Cortex of kidney (tissue), 1 donor: ENCODE measurements at places on chromosomes 11 and 22.

DNA sequence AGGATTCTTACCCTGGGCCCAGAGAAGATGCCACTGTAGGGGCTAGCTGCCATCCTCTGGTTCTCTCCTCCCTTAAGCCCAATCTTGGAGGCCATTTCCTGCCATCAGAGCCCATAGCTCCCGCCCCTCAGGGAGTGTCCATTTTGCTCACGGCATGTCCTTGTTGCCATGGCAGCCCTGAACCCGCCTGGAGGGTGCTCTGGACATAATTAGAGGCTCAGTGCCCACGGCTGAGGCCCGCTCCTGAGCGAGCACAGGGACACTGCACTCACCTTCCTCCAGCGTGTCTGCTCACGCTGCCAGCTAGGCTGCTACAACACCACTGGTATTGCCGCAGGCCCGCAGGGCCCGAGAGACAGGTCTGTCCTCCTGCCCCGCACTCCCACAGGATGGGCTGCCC lies 11.1 kb upstream of the SUSD2 start:
- no peak for DNase-seq

- DNase-seq = no peak
Measured at GRCh38 chr11:93392867-93393266, 62.3 kb downstream of the DEUP1 start.

GRCh38 chr22:34851918-34852662 lies 213.9 kb upstream of the ISX start:
- DNase-seq = no peak

DNA sequence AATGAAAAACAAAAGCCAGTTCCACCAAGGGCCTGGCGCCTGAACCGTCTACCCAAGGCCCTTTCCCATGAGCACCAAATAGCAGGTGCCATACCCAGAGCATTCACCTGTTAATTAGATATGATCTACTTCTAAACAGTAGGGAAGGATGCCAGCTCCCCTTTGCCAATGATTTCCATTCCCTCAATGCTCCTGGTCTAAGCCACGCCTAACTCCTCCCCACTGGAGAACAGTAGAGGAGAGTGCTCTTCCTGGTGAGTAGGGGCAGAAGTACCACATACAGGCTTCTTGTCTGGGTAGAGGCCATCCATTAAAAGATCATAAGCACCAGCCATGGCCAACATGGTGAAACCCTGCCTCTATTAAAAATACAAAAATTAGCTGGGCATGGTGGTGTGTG lies 40.7 kb downstream of the PACSIN2 start:
- DNase-seq = no peak

DNA sequence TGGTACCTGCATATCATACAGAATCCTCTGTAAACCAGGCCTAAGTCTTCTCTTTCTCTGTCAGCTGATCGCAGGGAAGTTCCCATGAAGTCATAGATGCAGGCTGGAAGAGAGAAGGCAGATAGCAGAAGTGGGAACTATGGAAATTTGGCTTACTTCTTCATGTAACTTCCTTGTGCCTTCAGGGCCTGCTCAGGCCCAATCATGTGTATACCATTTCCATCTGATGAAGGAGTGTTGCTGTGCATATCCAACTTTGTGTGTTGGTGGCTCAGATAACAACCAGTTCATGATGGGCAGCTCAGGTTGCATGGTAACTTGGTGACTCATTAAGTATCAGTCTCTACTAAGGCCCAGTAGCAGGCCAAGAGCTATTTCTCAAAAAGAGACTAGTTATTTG lies 53.1 kb upstream of the CEP295 start:
- no peak for DNase-seq

- DNase-seq = no peak
Measured at GRCh38 chr11:48017105-48017830, 36.9 kb downstream of the PTPRJ start.

DNA sequence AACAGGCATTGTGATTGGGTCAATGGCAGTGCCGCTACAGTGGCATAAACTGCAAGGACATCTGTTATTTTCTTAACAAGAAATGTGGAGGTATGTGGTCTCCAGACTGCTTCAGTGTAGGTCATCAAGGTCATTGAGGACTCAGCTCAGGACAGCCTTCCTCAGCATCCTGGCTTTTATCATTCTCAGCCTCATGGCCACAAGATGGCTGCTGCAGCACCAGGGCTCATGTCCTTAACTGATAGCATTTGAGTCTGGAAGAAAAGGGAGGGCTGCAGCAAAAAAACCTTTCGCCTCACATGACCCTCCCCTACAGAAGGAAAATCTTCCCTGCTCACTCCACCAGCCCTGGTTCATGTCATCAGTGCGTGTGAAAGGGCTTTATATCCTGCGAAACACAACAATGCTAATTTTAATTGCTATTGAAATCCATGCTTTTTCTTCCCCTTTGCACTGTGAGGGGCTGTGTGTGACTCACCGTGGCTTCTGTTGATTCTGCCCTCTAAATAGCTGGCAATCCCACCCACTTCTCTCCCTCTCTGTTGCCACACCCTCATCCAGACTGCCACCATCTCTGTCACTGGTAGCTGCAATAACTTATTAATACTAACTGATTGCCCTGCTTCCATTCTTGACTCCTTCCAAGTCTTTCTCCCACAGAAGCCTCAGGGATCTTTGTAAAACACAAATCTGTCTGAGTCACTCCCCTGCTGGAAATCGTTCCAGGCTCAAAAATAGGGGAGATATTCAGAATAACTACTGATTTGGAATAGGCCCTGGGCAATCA lies 43.8 kb downstream of the CHRDL2 start:
- no peak for DNase-seq

- no peak for DNase-seq
Measured at GRCh38 chr22:30270832-30271231, 4.2 kb upstream of the OSM start.

GRCh38 chr22:41286639-41287091 lies 678 bp upstream of the RANGAP1 start:
- DNase-seq = no peak

GRCh38 chr11:44047931-44048431 lies at the start of gene ACCSL:
TSS of gene ACCSL (plus strand) at chr11:44047981. CDS start at chr11:44048037, 56 bp downstream.
- no peak for DNase-seq

DNA sequence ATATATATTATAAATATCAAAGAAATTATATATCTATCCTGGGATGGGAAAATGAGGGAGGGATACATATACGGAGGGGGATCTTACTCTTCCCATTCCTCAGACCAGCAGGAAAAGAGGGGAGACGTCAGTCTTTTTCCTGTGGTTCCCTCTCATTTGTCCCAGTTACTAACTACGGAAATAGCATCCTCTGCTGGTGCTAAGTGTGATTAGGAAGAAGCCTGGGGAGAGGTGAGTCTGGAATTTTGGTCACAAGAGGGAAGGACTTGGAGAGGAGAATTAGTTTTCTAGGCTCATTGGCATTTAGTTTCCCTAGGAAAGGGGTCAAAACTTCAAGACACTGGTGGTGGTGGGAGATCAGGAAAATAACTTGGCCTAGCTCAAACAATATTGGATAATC lies 11.6 kb downstream of the MED19 start:
- DNase-seq = no peak

DNA sequence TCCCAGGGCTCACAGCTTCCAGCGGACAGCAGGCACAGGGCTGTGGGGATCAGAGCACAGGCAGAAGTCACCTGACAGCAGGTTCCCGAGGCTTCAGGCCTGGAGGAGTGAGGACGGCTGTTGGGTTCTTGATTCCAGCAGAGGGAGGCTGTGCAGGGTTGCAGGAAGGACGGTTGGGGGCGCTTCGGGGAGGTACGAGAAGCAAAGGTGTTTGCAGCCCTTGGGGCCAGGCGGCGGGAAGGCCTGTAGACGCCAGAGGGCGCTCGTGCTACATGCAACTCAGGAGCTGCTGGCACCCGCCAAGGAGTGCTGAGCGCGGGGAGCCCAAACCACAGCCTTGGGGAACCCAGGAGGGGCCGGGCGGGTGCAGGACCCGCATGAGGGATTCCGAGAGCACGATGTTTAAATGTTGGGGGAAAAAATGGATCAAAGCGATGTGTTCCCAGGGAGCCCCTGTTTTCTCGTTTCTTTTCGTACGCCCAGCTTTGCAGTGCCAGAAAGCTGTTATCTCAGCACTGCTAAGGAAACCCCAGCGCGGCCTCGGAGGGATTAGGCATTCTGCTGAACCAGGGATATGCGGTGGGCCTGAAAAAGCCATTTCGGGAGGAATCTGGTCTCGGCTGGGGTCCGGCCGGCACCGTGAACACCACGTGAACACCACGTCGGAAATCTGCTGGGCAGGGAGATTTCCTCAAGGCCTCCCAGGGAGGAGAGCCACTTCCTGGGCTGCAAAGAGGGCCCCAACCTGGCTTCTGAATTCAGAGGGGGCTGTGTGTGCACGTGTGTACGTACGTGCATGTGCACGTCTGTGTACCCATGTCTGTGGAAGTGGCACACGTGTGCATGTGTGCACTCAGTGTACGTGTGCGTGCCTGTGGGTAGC lies 88.1 kb downstream of the KCNQ1 start:
- no peak for DNase-seq

DNA sequence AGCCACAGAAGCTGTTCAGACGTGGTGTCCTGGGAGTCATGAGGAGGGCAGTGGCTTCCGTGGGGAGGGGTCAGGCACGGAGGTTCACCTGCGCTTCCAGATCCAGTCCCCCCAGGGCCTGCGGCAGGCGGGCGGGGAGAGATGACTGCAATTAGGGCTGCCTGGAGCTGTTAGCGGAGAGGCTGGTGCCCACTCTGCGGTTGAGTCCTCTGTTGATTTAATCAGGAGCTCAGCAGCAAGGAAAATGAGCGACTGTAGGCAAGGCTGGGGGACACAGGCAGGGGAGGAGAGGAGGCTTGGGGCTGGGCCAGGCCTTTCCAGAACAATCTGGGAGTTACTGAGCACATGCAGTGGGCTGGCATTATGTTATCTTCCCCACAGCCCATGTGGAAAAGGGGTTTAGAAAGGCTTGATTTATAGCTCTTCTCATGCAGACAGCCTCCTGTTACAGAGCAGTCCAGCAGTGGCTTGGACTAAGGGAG lies 13.1 kb downstream of the PLCB3 start:
- no peak for DNase-seq

DNA sequence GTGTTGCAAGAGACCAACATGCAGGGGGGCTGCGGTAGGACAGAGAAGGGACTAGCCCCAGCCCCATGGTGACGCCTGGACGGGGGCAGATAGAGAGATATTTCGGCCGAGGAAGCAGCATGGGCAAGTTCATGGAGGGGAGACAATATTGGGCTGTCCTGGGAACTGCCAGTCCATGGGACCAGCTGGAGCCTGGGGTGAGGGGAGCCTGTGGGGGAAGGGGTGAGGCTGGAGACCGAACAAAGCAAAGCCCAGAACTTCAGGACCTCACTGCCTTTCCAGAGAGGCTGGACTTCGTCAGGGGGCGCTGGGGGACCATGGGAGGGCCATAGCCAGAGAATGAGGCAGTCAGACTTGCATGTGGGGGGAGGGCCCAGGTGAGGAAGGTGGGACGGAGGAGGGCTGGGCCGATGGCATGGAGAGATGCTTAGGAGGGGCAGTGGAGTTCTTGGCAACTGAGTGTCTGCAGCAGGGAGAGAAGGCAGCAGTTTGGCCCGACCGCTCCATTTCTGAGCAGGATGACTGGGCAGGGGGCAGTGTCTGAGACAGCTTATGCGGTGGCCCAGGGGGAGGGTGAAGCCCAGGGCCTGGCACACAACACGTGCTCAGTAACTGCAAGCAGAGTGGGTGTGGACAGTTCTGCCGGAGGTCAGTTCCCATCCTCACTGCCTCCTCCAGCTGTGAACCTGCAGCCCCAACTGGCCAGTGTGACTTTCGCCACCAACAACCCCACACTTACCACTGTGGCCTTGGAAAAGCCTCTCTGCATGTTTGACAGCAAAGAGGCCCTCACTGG lies 712 bp downstream of the UPK3A start:
- DNase-seq = no peak

- no peak for DNase-seq
Measured at GRCh38 chr11:95739108-95739938, 50.3 kb downstream of the FAM76B start.

DNA sequence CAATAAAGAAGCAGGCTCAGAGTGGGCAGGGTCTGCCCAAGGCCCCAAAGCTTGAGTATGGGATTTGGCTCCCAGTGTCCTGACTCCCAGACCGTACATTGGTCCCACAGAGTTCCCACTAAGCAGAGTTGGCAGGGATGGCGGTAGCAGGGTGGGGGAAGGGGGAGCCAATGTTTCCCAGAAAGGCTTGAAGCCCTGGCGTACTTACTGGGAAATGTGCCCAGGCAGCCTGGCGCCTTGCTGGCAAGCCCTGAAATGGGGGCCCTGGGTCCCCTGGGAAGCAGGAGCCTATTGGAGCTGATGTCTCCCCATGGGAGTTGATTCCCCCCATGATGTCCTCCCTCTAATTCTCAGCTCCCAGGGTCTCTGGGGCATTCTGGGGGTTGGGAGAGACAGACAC lies 9.3 kb downstream of the ARHGEF17 start:
- no peak for DNase-seq

- DNase-seq = no peak
Measured at GRCh38 chr22:49158741-49159564, 668.7 kb downstream of the BRD1 start.

DNA sequence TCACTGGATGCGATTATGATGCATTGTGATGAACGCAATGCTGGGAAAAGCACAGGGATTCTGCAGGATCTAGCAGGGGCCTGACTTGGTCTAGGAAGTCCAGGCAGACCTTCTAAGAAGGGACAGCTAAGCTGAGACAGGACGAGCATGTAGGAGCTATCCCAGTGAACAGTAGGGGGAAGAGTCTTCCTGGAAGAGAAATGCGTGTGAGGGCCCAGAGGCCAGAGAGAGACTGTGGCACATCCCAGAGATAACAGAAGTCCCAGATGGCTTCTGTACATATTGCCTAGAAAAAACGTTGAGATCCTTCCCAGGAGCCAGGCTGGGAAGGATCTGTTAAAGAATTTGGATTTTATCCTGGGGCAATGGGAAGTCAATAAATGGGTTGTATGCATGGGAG lies 24.6 kb downstream of the RCN1 start:
- no peak for DNase-seq

DNA sequence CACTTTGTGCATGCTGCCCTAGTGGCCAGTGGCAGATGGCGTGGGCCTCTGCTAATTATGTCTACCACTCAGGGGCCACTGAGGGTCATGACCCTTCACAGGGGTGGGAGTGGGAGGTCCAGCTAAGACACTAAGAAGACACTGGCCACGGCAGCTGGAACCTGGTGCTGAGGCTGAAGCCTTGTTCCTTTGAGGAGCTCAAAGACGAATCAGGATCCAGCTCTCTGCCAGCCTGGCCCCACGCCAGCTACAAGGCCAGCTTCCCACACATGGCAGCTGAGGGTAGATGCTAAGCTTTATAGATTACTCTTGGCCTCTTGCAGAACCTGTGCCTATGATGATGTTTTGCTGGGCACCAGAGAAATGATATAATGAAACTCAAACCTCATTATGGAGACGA lies 226.3 kb downstream of the DSCAML1 start:
- DNase-seq = no peak

- DNase-seq = no peak
Measured at GRCh38 chr22:46661221-46661851, 41.1 kb downstream of the GRAMD4 start.

- no peak for DNase-seq
Measured at GRCh38 chr11:73334384-73335203, 26.5 kb downstream of the ARHGEF17 start.

DNA sequence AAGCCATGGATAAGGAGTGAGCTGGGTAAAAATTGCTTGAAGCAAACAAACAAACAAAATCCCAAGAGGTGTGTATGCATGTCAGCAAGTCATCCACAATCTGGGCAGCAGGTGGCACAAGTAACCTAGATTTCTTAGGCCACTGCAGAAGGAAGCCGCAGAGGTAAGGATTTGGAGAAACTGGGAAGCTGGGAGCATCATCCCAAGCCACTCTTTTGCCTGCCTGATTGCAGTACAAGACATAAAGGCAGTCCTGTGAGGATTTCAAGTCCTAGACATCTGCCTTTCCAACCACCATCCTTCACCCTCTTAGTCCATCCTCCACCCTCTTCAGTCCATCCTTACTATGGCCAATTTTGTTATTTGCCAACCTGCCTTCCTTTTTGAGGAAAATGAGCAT lies 67.2 kb upstream of the BMAL1 start:
- no peak for DNase-seq
